ENCODE measurements at places on chromosomes 16 and 17. TPM values are rescaled to one million over a fixed set of nuclear protein-coding genes. Genes with fewer than 3 reads are reported as not detected.

ZNF785 gene
- total RNA-seq: 7.7 TPM

DNA sequence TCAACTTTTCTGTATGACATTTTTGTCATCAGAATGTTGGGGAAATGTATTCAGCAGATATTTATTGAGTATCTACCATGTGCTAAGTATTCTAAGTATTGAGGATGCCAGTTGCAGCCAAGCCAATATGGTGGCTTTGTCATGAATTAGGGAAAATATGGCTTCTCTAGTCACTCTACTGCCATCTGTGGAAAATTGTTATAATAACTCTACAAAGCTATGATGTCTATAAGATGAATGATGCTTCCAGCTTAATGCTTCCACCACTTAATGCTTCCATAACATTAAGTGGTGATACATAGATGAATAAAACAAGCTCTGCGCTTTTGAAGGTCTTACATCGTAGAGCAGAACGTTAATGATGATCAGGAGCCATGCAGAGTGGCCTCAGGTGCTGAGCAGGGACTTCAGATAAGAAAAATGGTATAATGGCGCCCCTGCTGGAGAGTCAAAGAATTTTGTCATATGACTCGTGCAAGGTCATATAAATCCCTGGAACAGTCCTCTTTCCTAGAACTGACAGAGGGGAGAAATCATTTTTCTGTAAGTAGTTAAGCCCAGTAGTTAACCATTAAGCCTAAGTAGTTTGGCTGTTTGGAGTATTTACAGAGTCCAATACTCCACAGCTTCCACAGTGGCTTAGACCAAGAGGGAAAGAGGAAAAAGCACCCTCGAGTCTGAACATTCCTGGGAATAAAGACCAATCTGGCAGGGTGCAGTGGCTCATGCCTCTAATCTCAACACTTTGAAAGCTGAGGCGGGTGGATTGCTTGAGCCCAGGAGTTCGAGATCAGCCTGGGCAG is 2.7 kb upstream of the TMIGD1 start:
- peak; percentile 73 for DNase-seq

DNA sequence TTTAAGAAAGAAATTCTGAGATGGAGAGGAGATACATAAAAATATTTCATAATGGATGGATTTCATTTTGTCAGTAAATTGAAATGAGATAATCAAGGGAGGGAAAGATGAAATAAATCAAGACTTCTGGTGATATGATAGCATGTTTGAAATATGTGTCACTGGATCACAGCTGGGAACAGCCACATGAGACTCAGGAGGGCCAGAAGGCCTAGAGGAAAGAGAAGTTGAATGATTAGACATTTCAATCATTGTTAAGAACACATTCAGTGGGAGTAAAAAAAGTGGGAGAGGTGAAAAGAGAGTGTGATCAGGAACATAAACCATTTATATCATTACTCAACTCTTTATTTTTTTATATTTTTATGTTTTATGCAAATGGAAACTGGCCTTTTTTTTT is 933.4 kb downstream of the KCNJ2 start:
- DNase-seq: no peak

DNA sequence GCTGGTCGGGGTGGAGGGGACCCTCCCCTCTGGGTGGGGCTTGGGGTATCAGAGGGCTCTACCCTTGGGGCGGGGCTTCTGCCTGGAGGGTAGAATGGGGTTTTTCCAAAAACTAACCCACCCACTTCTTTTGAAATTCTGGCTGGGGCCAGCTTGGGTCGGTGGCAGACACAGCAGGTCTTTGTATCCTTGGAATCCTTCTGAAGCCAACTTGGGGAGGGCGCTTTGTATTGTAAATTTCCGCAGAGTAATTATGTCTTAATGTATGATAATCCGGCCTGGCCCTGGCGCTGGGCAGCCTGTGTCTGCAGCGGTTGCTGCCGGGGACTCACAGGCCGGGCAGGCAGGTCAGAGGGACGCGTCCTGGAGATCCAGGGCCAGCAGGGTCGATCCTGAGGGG is 33.9 kb upstream of the GSE1 start:
- no peak for DNase-seq

- DNase-seq: peak; percentile 28
These were observed 2.9 kb upstream of the CCDC102A start for GRCh38 chr16:57539072-57539796.

DNA sequence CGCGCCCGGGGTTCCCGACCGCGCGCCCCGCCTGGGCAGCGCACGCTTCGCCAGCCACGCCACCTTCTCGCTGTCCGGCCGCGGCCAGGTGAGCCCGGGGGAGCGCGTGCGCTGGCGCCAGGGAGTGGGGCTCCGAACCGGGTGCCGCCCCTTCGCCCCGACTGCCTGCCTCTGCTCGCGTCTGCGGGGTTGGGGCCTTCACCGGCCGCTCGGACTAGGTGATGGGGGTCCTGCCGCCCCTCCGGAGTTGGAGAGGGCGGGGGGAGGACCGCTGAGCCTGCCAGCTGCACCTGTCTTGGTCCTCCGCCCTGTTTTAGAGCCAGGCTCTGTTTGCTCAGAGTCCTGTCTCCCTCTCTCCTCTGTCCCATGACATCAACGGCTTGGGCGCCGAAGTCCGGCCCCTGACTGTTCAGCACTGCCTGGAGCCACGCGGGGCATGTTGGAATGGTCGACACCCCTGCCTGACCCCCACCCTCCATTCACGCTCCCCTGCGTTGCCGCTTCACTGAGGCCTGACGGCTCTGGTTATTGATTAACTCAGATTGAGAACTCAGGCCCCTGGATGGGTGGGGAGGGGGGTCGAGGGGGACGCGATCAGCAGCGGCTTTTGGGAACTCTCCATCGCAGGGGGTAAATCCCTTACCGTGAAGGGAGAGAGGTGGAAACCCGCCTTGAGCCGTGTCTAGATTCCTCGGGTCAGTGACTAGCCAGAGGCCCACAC is 748 bp downstream of the SMTNL2 start:
- DNase-seq: no peak

GRCh38 chr16:89360760-89361435 is 129.5 kb downstream of the ANKRD11 start:
- no peak for DNase-seq

DNA sequence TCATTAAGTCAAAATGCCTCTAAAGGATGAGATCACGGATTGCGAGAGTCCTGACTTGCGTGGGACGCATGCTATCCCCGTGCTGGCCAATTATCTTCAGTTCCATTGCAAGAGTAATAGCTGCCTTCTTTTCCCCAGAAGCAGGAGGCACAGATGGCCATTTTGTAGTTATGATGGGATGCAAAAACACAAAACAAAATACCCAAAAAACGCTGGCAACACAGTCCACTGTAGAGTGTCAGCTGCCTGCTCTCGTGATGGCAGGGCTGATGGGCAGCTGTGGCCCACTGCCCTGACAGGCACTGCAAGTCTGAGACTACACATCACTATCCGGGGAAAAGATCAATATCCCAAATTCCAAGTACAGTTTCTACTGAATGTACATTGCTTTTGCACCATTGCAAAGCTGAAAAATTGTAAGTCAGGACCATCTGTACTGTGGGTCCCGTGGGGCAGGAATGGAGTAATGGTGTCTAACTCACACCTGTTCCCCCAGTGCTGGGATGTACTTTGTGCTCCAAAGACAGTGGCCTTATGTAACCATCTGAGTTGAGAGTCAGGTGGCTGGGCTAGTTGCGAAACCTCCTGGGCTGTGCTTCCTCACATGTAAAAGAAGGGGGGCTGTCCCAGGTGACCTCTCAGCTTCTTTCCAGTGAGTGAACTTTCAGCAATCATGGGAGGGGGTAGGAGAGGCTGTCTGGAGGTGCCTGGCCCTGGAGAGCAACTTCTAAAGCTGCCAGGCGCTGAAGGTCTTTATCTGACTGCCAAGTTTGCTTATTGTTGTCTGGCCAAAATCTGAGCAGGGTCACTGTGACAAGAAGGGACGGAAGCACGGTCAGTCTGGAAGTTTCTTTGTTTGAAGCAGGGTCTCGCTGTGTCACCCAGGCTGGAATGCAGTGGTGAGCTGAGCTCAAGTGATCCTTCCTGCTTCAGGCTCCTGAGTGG is 4.7 kb downstream of the SLC47A1 start:
- no peak for DNase-seq

DNA sequence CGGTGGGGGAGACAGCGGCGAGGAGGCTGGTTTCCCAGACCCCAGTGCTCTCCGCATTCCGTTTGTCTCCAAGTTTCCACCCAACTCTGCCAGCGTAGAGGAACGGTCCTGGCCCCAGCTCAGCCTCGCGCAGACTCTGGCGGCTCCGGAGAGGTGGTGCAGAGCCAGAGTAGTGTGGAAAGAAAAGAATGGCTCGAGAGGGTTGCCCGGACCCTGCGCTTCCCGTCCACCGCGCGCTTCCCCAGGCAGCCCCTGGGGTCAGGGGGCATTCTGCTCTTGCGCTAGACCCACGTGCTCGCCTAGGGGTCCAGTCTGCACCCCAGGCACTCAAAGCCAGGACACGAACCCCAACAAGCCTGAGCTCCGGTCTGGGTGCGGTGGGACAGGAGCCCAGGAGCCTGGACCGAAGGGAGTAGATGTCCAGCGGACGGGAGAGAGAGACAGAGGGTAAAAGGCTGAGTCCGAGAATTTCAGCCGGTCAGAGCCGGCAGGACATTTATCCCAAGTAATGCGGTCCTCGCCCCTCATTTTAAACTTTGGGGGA is 3.8 kb downstream of the PMP22 start:
- peak; percentile 44 for DNase-seq

TSNAXIP1 gene
- not detected for total RNA-seq

- DNase-seq: no peak
These were observed 34.2 kb upstream of the IRX3 start for GRCh38 chr16:54320697-54321340.

CLEC18B gene
- not detected for total RNA-seq

- no peak for DNase-seq
These were observed 9.9 kb upstream of the CMTM4 start for GRCh38 chr16:66706506-66706880.

GRCh38 chr16:48556913-48557351 is 53.0 kb downstream of the N4BP1 start:
- peak; percentile 70 for DNase-seq

GRCh38 chr17:71441098-71441497 is 679.7 kb upstream of the SOX9 start:
- peak; percentile 91 for DNase-seq

DNA sequence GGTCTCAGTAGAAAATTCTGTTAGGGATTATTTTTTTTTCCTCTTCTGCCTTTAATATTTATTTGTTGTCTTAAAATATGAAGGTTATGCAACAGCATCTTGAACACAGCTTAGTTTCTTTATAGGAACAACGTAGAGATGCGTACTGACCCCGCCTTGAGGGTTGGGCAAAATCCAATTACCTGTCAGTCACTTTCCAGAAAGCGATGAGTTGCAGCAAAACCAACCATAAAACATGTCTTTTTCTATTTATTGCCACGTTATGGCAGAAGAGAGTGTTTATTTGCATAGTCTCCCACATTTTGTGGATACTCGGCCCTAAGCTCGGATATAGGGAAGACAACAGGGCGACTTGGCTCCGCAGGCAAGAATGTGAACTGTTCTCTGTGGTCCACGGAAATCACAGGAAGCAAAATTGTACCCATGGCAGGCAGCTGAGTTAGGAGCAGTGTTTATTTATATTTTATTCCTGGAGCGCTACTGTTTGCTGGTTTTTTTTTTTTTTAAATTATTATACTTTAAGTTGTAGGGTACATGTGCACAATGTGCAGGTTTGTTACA is 44.3 kb upstream of the CACNG5 start:
- DNase-seq: no peak

DNA sequence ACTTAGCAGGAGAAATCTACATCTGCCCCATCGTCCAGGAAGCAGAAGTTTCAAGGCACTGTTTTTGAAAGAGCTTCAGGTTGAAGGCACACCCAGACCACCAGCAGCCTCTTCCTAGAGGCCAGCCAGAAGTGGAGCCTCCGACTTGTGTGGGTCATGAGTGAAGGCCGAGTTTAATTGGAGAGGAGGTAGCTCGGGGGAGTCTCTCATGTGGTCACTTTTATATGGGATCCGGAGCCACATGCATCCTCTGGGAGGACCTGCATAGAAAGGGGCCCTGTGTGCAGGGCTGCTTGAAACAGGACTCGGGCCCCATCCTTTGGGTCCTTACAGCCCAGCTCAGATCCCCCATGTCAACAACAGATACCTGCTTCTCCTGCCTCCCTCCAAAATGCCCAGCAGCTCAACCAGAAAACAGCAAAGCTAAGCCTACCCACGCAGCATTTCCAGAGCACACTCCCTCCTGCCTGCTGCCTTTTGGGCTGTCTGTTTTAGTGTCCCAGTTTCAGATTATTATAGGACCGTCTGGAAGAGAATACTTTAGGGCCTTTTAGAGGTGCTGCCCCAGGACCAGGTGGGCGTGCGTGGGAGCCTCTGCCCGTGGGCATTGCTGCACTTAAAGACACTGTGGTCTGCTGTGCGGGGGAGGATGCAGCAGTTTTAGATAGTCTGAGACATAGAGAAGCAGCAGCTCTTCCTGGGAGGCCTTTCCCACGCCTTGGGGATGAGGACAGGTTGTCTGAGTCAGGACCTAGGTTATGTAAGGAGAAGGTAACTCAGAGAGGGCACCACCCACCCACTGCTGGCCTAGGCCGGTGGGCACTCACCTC is 29.5 kb downstream of the MPRIP start:
- DNase-seq: no peak

RGS9 gene
- total RNA-seq: 2.2 TPM

SCGB1C2 gene
- not detected for total RNA-seq

DNA sequence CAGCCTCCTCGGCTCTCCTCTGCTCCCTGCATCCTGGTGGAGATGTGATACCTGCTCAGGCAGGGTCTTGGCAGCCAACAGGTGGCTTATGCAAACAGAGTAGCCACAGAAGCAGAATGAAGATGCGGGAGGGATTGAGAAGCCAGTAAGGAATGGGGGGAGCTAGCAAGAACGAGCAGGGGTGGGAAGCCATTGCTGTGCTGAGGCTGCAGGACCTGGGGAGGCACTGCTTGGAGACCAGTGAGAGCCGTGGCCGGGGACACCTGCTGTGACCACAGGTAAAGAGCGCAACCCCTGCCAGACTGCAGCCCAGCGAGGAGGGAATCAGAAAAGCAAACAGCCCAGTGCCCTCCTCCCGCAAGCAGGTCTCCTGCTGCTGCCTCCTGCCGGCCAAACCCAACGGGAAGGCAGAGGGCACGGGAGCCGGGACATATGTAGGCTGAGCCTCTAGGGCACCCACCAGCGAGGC is 14.7 kb downstream of the AIPL1 start:
- no peak for DNase-seq

Data from HT1080 (cell line).